ENCODE measurements at places on chromosomes 7 and 10. TPM values are rescaled to one million over a fixed set of nuclear protein-coding genes. Genes with fewer than 3 reads are reported as not detected.

The PRLHR gene
- total RNA-seq, result not detected

The SAMD9 gene
- 1.5 TPM for total RNA-seq

The PVRIG gene
- not detected for total RNA-seq

The ICA1 gene
- total RNA-seq, result not detected

The HTR5A gene
- not detected for total RNA-seq

The FBXO24 gene
- 0.20 TPM for total RNA-seq

The ACTR3C gene
- 7.5 TPM for total RNA-seq

The AKR1C3 gene
- 551 TPM for total RNA-seq

The ETV1 gene
- 0.48 TPM for total RNA-seq

The ZP3 gene
- not detected for total RNA-seq

The PPA1 gene
- 250 TPM for total RNA-seq

The MAGI2 gene
- total RNA-seq, result 3.8 TPM

The CTAGE15 gene
- not detected for total RNA-seq

The CALN1 gene
- not detected for total RNA-seq

The POLD2 gene
- total RNA-seq, result 87.6 TPM

The TRIM50 gene
- 21.1 TPM for total RNA-seq

The MYO3A gene
- not detected for total RNA-seq

The CAMK2G gene
- 13.0 TPM for total RNA-seq

The CLEC5A gene
- total RNA-seq, result not detected

The HYCC1 gene
- total RNA-seq, result 52.2 TPM

The SCART1 gene
- 0.46 TPM for total RNA-seq

All from HepG2 (cell line).